Stimulated activated CD8-positive, alpha-beta memory T cell treated with anti-CD3 and anti-CD28 coated beads, Interleukin-4, amount 100 ng/mL, for 1 hour (primary cell): ENCODE measurements at places on chromosomes 1 and 21.

GRCh38 chr1:110647254-110647891 is 27.4 kb downstream of the KCNA3 start:
- no peak for DNase-seq

GRCh38 chr1:12006167-12006921 is 13.0 kb upstream of the MIIP start:
- DNase-seq = no peak

- no peak for DNase-seq
Measured at GRCh38 chr1:161044535-161044907, 1.3 kb downstream of the USF1 start.

- no peak for DNase-seq
Measured at GRCh38 chr1:107459204-107459904, 318.5 kb downstream of the NTNG1 start.

DNA sequence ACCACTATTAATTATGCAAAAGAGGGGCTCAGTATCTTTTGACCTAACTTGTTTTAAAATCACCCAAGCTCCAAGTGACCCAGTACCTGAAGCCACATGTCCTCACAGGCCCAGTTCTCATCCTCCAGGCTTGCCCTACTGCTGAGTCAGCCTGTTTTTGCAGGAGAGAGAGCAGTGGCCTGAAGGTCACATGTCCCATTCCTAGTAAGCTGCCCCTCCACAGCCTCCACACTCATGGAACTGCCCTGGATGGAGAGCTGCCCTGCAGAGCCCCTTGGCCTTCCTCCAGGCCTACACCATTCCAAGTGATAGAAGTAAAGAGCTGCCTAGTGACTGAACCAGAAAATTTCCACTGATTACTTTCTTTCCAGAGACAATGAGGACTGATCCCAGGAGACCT is 139.8 kb upstream of the ST6GALNAC5 start:
- DNase-seq = no peak

- DNase-seq = no peak
Measured at GRCh38 chr1:234208791-234209190, 164.5 kb upstream of the COA6 start.

DNA sequence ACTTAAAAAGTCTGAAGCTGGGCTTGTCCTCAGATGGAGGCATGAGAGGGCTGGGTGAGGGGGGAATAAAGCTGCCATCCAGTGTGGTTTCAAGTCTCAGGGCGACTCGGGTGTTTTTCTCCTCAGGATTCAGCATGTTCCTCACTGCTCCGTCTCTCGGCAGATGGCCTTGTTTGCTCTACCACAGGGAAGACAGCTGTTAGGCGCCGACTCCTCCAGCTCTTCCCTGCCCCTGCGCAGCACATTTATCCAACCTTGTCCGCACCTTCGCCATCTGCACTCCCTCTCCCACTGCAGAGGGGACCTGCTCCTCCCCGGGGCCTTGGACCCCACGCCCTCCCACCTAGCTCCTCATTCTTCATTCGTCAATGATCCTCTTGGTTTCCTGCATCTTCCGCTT is 16.6 kb upstream of the S100A11 start:
- no peak for DNase-seq

- no peak for DNase-seq
Measured at GRCh38 chr1:200969726-200970561, 53.6 kb downstream of the KIF21B start.

DNA sequence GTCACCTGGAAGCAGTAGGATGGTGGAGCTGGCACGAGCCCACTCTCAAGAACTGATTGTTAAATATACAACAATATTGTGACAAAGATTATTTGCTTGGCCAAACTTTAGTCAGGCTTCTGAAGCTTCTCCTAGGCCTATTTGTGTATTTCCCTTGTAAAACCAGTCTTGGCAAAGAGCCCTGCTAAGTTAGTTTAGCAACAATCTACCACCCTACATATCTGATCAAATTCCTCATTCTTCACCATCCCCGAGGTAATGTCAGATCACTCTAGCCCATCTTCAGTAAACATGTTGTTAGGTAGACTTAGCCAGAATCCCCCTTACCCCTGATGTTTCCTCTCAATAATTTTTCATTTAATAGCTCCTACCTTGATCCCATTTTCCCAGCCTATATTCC is 39.6 kb downstream of the XCL1 start:
- DNase-seq = no peak

GRCh38 chr21:28783641-28784185 is 209.0 kb downstream of the LTN1 start:
- no peak for DNase-seq

DNA sequence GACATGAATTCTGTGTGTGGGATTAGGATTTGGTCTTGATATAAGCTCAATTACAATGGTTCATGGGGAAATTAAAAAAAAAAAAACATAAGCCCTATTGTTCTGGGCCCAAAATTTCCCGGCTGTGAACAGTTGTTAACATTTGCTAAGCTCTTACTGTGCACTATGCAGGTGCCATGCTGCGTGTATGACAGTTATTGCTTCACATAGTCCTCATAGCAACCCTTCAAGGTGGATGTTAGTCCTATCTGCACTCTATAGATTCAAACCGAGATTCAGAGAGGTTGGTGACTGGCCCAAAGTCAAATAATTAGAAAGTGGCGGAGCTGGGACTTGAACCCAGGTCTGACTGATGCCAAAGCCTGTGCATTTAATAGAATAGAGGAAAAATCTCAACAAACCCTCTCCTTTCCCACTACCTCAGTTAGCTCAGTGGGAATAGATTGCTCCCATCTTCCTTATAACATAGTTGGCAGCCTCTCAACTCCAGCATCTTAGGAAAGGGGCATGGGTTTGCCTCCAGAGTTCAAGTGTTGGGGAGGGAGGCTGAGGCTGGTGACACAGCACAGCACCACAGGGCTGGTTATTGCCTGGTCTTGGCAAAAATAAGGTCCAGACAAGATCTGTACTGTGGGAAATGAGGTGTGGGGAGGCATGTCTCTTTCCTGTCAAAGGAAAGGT is 55.0 kb upstream of the GCLM start:
- no peak for DNase-seq

GRCh38 chr1:111142356-111142975 is 2.4 kb downstream of the CEPT1 start:
- DNase-seq = no peak
